Naive thymus-derived CD8-positive, alpha-beta T cell (primary cell): ENCODE measurements at places on chromosomes 1 and 21.
A peak's percentile ranks its signal among the peaks of the same experiment; 100 is the strongest.

- no peak overlapping the region for H3K27ac ChIP-seq
- H3K4me3 ChIP-seq: no peak overlapping the region
- no peak for DNase-seq
- no peaks in the 10 kb centered on the region for H3K36me3 ChIP-seq
Observed at GRCh38 chr1:171916315-171916771, 75.0 kb downstream of the DNM3 start.

GRCh38 chr1:103561643-103562395, 9.6 kb upstream of the AMY2B start:
- H3K27ac ChIP-seq: peak overlapping the region; percentile 43
- peaks cover 1% of the 10 kb centered on the region for H3K4me1 ChIP-seq
- H3K4me3 ChIP-seq: no peak overlapping the region
- no peak for DNase-seq
- peaks cover 13% of the 10 kb centered on the region for H3K36me3 ChIP-seq

DNA sequence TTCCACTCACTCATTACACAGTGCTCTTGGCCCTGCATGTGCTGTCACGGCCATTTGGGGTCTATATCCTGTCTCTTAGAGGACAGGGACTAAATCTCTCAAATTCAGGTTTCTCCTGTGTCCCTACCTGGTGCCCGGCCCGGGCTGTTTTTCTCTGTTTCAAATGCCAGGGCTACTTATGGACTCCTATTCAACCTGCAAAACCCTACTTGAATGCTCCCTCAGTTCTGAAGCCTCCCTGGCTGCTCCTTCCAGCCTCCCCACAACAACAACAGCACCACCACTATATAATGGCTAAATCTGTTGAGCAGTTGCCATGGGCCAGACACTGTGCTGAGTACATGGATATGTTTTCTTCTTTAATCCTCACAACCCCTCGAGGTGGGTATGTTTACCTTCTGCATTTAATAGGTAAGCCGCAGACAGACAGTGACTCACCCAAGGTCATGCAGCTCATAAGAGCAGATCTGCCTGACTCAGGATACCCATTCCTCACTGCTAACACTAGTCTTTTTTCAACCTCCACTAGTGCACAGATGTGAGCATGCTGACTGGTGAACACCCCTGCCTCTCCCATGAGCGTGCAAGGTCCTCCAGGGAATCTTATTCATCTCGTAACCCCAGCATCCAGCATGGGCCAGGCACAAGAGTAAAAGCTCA, 29.9 kb downstream of the DHRS3 start:
- peaks cover 42% of the 10 kb centered on the region for H3K4me1 ChIP-seq
- no peak for DNase-seq

DNA sequence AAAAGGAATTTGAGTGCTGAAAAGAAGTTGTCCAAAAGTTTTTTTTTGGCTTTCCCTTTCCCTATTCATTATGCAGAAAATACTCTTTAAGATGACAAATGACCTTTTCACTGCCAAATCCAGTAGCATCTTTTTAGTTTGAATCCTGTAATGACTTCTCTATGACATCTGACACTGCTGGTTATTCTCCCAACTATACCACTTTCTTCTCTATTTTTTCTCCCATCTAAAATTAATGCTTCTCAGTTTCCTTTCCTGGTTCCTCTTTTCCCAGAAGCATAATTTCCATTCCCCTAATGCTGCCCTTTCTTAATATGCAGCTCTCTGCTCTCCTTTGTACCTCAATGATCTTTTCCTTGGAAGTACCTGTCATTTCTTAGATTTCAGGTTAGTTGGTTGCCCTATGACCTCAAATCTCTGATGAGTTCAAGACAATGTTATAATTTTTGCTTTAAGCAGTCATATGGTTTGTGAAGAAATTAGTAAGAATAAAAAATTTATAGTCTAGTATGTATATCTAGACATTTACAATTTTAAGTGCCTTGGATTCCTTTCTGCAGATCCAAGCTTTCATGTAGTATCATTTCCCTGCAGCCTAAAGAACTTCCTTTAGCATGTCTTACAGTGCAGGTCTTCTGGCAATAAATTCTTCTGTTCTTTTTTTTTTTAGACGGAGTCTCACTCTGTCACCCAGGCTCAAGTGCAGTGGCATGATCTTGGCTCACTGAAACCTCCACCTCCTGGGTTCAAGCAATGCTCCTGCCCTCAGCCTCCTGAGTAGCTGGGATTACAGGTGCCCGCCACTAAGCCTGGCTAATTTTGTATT, 150.8 kb downstream of the CDC42BPA start:
- no peaks in the 10 kb centered on the region for H3K36me3 ChIP-seq
- H3K4me1 ChIP-seq: no peaks in the 10 kb centered on the region
- no peak overlapping the region for H3K4me3 ChIP-seq
- no peak overlapping the region for H3K27ac ChIP-seq

GRCh38 chr1:46474570-46474969, 15.1 kb upstream of the DMBX1 start:
- H3K27ac ChIP-seq: no peak overlapping the region
- no peaks in the 10 kb centered on the region for H3K4me1 ChIP-seq
- no peaks in the 10 kb centered on the region for H3K36me3 ChIP-seq
- no peak for DNase-seq
- peaks cover 40% of the 10 kb centered on the region for H3K27me3 ChIP-seq

- H3K27ac ChIP-seq: no peak overlapping the region
- no peak for DNase-seq
- no peak overlapping the region for H3K4me3 ChIP-seq
- no peaks in the 10 kb centered on the region for H3K4me1 ChIP-seq
- H3K36me3 ChIP-seq: peaks cover 10% of the 10 kb centered on the region
- peaks cover 10% of the 10 kb centered on the region for H3K27me3 ChIP-seq
Observed at GRCh38 chr1:61556631-61557030, 168.3 kb downstream of the TM2D1 start.

DNA sequence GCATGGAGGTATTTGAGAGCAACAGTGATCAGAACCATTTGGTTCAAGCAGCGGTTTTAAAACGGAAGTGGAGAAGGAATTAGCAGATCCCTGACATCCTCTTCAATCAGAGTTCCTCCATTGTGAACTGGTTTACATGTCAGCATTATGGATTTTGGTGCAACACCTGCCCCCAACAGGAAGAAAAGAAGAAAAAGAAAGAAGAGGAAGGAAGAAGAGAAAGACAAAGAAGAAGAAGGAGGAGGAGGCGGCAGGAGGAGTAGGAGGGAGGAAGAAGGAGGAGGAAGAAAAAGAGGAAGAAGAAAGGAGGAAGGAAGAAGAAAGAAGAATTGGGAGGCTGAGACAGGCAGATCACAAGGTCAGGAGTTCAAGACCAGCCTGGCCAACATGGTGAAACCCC, 17.4 kb downstream of the NDUFS5 start:
- no peak overlapping the region for H3K27ac ChIP-seq
- H3K4me3 ChIP-seq: no peak overlapping the region
- H3K4me1 ChIP-seq: peaks cover 9% of the 10 kb centered on the region
- no peak for DNase-seq
- peaks cover 27% of the 10 kb centered on the region for H3K36me3 ChIP-seq

DNA sequence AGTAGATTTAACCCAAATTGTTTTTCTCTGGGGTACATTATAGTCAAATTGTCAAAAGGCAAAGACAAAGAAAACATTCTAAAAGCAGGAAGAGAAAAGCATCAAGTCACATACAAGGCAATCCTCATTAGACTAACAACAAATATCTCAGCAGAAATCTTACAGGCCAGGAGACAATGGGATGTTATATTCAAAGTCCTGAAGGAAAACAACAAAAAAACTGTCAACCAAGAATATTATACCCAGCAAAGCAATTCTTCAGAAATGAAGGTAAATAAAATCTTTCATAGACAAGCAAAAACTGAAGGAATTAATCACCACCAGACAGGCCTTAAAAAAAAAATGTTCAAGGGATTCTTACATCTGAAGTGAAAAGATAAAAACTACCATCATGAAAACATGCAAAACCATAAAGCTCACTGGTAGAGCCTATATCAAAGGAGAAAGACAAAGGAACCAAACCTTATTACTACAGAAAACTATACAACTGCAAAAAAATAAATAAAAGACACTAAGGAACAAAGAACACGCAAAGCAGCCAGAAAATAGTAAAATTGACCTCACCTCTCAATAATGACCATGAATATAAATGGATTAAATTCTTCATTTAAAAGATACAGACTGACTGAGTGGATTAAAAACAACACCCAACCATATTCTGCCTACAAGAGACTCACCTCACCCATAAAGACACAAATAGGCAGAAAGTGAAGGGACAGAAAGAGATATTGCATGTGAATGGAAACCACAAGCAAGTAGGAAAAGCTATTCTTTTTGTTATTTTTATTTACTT, 113.8 kb upstream of the ZC3H11B start:
- H3K27me3 ChIP-seq: no peaks in the 10 kb centered on the region
- H3K36me3 ChIP-seq: peaks cover 2% of the 10 kb centered on the region
- no peaks in the 10 kb centered on the region for H3K4me1 ChIP-seq
- no peak for DNase-seq
- H3K27ac ChIP-seq: no peak overlapping the region

DNA sequence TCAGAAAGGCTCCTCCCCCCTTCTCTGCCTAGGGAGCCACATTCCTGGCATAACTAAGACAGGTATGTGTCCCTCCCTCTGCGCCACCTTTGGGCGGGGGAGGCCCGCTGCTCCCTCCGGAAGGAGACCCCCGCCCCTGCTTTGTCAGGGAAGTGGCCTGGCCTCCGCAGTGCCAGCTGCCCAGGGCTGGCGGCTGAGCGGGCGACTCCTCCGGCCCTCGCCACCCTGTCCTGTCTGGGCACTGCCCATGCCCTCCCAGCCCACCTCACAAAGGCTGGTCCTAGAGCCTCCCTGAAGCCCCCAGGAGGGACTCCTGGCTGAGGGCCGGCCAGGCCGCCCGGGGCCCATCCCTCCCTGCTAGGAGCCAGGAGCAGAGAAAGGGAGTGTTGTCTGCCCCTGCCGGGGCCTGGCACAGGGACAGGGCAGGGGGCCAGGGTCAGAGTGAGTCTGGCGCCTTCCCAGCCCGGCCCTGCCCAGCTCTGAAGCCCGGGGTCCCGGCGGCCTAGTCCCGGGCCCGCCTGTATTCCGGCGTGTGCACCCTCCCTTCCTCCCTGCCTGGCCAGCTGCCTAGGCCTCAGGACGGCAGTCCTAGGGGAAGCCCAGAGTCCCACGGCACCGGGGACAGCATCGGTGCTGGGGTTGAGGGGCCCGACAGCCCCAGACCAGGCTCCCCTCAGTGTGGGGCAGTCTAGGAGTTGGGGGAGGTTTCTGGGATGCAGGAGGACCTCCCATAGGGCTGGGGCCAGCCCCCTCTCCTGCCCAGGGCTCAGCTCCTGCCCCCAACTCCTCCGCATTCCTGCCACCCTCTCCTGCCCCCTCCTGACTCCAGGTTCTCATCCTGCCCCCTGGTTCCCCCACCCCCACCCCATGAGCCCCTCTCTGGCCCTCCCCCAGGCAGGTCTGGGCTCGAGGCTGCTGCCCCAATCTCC, 5.1 kb downstream of the AGRN start:
- H3K4me1 ChIP-seq: peaks cover 7% of the 10 kb centered on the region
- no peak overlapping the region for H3K4me3 ChIP-seq
- H3K27ac ChIP-seq: no peak overlapping the region
- no peaks in the 10 kb centered on the region for H3K27me3 ChIP-seq
- no peaks in the 10 kb centered on the region for H3K36me3 ChIP-seq

DNA sequence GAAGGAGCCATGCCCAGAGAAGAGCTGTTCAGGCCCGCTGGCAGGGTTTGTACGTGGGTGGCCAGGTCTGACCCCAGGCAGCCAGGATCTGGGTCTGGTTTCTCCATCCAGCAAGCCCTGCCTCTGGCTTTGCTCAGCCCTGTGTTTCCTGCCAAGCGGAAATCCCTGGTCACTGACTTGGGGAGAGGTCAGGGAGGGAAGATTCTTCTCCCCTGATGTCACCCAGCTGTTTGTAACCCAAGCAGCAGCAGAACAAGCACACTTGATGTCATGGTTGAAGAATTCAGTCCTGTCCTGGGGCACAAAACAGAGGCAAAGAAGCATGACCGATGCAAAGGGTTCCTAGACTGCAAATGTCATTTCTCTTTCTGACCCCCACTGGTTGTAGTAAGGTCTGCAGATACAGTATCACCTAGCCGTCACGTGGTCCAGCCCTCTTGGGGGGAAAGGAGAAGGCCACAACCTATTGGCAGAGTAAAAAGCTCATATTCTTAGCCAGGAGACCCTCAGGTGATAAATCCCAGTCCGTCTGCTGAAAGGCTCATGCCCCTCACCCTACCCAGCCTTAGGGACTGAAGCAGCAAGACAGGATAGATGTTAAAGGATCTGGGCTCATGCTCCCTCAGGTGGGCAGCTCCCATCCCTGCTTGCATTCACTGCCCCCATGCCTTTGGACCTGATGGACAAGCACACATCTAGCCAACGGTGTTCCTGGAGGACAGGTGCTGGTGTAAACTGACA, 120.9 kb downstream of the SYT2 start:
- no peak overlapping the region for H3K27ac ChIP-seq
- no peaks in the 10 kb centered on the region for H3K4me1 ChIP-seq
- H3K27me3 ChIP-seq: no peaks in the 10 kb centered on the region
- H3K36me3 ChIP-seq: peaks cover 4% of the 10 kb centered on the region
- DNase-seq: no peak

DNA sequence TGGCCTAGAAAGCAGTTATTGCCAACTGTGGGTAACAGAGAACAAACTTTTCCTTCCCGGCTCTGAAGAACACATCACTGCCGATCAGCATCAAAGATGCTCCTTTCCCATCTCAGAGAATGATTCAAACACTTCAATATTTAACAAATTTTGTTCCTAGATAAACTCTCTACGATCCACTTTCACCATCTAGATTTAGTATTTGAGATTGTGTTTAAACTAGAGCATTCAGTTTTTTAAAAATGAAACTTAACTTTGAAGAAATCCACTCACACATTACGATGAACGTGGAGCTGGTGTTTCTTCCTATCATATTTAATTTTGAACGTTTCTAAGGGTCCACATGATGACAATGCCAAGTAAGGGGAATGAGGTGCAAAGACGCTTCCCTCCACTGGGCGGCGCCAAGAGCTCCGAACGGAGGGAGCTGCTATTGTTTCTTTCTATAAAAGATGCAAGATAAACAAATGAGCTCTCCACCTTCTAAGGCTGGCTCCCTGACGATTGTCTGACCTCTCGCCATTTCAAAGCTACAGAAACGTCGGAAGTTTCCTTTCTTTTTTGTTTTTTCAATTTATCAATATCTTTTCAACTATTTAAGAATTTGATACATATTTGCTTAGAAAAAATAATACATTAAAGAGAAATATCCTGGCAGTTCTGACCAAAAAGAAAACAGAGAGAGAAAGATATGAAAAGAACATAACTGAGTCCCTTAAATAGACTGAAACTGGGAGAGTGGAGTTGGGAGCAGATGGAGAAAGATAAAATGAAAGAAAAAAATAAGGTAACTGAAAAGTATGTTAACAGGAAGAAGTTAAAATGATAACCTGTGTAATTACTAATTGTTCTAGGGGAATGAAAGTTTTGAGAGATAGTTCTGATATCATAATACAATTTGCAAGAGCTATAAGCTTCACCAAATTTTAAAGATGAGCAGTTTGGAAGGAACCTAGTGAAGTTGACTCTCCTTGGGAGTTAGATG, 4.4 kb upstream of the BARHL2 start:
- H3K4me3 ChIP-seq: no peak overlapping the region
- no peak for DNase-seq
- H3K27ac ChIP-seq: no peak overlapping the region

GRCh38 chr1:56817716-56818463, 1.3 kb downstream of the FYB2 start:
- peaks cover 14% of the 10 kb centered on the region for H3K27me3 ChIP-seq
- no peak overlapping the region for H3K27ac ChIP-seq
- no peaks in the 10 kb centered on the region for H3K36me3 ChIP-seq
- no peak for DNase-seq
- no peak overlapping the region for H3K4me3 ChIP-seq
- no peaks in the 10 kb centered on the region for H3K4me1 ChIP-seq
